Sigmoid colon (tissue), 7 donors: ENCODE measurements at places on chromosomes 12 and 14. TPM values are rescaled to one million over a fixed set of nuclear protein-coding genes. Genes with fewer than 3 reads are reported as not detected.

METTL1 gene
- total RNA-seq, result 12.2 TPM

NOXRED1 gene
- not detected for total RNA-seq

DNA sequence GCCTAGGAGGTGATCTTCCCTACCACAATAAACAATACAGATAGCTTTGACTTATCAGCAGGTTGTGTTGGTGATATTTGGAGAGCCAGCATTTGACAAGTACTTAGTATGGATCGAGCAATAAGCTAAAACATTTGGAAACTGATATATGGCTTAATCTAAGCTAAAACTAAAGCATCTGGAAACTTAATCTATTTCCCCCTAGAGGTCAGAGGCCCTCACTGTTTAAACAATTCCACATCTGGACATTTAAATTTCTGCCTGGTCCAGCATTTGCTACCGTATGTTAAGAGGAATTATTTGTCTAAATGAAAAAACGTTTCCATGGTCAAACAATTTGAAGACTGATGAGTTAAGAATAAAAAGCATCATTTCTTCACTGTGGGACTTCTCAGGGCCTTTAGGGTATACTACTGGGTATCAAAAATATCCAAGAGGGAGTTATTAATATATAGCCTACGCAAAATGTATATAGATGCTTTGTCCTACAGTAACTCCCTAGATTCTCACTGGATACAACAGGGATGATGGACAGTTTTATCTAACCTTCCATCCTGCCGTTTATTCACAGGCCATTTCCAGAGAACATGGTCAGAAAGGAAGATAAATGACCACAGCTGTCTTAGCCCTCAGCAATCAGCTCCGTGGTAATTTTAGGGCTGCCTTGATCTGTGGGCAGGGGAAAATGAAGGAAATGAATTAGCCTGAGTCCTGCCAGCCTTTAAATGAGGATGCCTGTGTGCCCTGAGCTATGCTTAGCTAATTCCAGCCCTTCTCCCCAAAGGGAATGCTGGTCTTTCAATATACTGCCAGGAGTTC, 135.4 kb upstream of the NUDT4 start:
- no peaks in the 10 kb centered on the region for H3K27me3 ChIP-seq
- no peaks in the 10 kb centered on the region for H3K36me3 ChIP-seq
- no peak overlapping the region for H3K4me3 ChIP-seq
- H3K4me1 ChIP-seq, result peaks cover 15% of the 10 kb centered on the region
- no peak for DNase-seq

HRK gene
- under 0.01 TPM for total RNA-seq
